Panc1 (cell line): ENCODE measurements at places on chromosomes 16 and 17. TPM values are rescaled to one million over a fixed set of nuclear protein-coding genes. Genes with fewer than 3 reads are reported as not detected.

Gene MRPS23
- total RNA-seq = 85.4 TPM

Gene ZFHX3
- total RNA-seq = 7.1 TPM

Gene IQCK
- 15.5 TPM for total RNA-seq

Gene TMEM98
- 2.2 TPM for total RNA-seq

Gene SLC6A2
- 0.10 TPM for total RNA-seq

Gene KRT33A
- not detected for total RNA-seq

Gene ZNF18
- 7.4 TPM for total RNA-seq

Gene GDPD3
- 2.5 TPM for total RNA-seq

Gene WFDC1
- total RNA-seq = not detected
